CD8-positive, alpha-beta memory T cell (primary cell): ENCODE measurements at places on chromosomes 1 and 21. TPM values are rescaled to one million over a fixed set of nuclear protein-coding genes. Genes with fewer than 3 reads are reported as not detected.

Gene ATP1A4
- not detected for total RNA-seq

DNA sequence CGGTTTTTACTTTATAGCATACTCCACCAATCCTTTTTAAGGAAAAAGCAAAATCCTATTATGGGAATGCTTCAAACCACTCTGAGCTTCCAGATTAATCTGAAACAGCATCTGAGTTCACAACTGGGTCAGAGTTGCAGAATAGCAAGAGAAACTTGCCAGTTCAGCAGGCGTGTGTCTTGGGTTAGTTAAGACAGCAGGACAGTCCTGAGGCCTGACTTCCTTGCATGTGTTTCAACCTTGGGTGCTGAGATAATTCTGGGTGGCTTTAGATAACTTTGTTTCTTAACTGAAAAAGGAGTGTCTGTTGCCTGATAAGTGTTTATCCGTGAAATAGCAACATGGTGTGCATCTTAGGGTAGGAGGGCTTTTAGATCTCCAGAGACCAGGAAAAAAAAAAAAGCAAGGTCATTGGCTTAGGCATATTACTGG is 169.2 kb downstream of the DHRS3 start:
- peaks cover 82% of the 10 kb centered on the region for H3K4me1 ChIP-seq
- no peak for DNase-seq
- no peaks in the 10 kb centered on the region for H3K36me3 ChIP-seq
- no peaks in the 10 kb centered on the region for H3K27me3 ChIP-seq

Gene FAM89A
- total RNA-seq = 14.8 TPM

- H3K4me3 ChIP-seq = peak overlapping the region; percentile 26
- H3K4me1 ChIP-seq = peaks cover 47% of the 10 kb centered on the region
- no peaks in the 10 kb centered on the region for H3K36me3 ChIP-seq
- no peak for DNase-seq
- H3K27me3 ChIP-seq = no peaks in the 10 kb centered on the region
These were observed 135.7 kb upstream of the KRTAP19-8 start for GRCh38 chr21:31173881-31174555.

DNA sequence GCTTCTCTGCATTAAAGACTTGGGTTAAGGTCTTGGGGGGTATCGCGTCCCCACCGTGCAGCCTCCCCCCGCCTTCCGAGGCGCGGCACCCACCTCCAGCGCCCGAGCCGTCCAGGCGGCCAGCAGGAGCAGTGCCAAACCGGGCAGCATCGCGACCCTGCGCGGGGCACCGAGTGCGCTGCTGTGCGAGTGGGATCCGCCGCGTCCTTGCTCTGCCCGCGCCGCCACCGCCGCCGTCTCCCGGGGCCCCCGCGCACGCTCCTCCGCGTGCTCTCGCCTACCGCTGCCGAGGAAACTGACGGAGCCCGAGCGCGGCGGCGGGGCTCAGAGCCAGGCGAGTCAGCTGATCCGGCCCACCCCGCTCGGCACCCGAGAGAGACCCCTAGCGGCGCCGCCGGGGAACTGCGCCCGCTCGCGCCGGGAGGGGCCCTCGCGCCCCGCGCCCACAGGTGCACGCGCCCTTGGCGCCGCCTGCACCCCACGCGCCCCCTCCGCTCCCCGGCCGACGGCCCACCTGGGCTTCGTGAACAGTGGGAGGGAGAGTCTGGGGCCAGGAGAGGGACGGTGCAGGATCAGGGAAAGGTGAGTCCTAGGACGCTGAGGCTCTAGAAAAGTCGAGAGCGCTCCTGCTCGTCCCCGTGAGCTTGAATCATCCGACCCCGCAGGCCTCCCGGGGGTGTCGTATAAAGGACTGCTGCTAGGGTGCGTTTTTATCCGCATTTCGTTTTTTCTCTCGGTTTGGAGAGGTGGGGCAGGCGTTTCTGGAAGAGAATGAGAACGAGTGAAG is at the start of gene APP:
Gene APP, minus strand, starts transcription at position 300 of the 787 bp plus-strand sequence. Its CDS starts 150 bp downstream, at position 150.
- H3K4me1 ChIP-seq = peaks cover 10% of the 10 kb centered on the region
- no peaks in the 10 kb centered on the region for H3K27me3 ChIP-seq
- H3K27ac ChIP-seq = no peak within 1 kb of the TSS
- peak within 1 kb of the TSS; percentile 74 for H3K4me3 ChIP-seq
- DNase-seq = peak; percentile 89

DNA sequence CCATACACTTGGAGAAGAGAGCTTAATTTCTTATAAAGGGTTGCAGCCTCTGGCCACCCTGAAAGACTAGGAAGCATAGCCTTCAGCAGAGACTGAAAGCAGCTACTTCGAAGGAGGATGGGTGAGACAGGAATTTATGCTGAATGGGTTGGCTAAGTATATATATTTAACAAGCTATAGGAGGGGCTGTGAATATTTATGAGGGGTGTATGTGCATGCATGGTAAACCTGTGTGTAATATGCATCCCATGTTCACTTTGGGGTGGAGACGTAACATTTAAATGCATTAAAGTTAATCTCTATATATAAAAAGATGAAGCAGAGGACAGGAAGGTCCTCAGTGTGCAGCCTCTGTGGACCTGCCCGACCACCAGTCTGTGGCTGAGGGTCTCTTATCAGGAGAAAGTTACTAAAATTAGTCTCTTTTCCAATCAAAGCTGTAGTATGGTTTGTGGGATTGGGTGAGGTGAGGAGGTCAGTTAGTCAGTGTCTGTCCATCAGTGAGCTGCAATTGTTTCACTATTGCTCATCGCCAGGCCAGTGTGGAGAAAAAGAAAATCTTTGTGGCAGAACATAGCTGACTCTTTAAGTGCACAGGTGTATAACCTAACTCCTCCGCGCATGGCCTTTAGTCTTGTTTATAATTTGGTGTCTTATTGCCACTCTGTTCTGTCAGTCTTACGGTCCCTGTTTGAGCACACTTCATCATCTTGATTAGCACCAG is 35.4 kb upstream of the DSCAM start:
- DNase-seq = no peak
- no peak overlapping the region for H3K4me3 ChIP-seq
- H3K27ac ChIP-seq = no peak overlapping the region
- H3K27me3 ChIP-seq = no peaks in the 10 kb centered on the region
- no peaks in the 10 kb centered on the region for H3K4me1 ChIP-seq

GRCh38 chr1:9652379-9653209 is 1.1 kb downstream of the PIK3CD start:
- H3K4me3 ChIP-seq = peak overlapping the region; percentile 91
- peak; percentile 68 for DNase-seq
- peak overlapping the region; percentile 69 for H3K27ac ChIP-seq

DNA sequence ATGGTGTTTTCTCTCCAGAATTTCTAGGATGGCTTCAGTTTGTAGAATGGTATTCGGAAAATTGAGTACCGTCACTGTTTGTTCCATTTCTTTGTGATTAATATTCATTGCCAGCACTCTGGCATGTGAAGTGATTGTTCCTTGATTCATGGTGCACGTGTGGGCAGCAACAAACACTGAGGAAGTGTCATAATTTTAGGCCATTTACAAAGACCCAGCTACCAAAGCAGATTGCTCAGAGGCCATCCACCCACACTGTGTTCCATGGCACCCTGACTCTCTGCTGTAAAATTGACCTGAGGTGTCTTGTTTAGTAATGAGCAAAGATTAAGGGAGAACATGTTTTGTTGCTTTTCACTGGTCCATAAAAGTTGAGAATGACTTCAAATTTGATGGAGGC is 250.9 kb upstream of the FMN2 start:
- H3K4me1 ChIP-seq = no peaks in the 10 kb centered on the region
- no peak overlapping the region for H3K4me3 ChIP-seq
- H3K27ac ChIP-seq = no peak overlapping the region
- H3K36me3 ChIP-seq = no peaks in the 10 kb centered on the region

- H3K4me3 ChIP-seq = no peak overlapping the region
- H3K27me3 ChIP-seq = no peaks in the 10 kb centered on the region
- no peak for DNase-seq
- H3K36me3 ChIP-seq = no peaks in the 10 kb centered on the region
- H3K4me1 ChIP-seq = no peaks in the 10 kb centered on the region
- H3K27ac ChIP-seq = no peak overlapping the region
These were observed 71.3 kb upstream of the PKN2 start for GRCh38 chr1:88612773-88613172.

GRCh38 chr21:26177187-26177586 is 6.6 kb upstream of the APP start:
- no peaks in the 10 kb centered on the region for H3K4me1 ChIP-seq
- no peak overlapping the region for H3K4me3 ChIP-seq
- no peak overlapping the region for H3K27ac ChIP-seq

Gene AMPD1
- total RNA-seq = not detected

GRCh38 chr1:106925750-106926149 is 130.7 kb upstream of the PRMT6 start:
- DNase-seq = no peak
- H3K4me1 ChIP-seq = no peaks in the 10 kb centered on the region
- no peaks in the 10 kb centered on the region for H3K27me3 ChIP-seq
- H3K4me3 ChIP-seq = no peak overlapping the region

DNA sequence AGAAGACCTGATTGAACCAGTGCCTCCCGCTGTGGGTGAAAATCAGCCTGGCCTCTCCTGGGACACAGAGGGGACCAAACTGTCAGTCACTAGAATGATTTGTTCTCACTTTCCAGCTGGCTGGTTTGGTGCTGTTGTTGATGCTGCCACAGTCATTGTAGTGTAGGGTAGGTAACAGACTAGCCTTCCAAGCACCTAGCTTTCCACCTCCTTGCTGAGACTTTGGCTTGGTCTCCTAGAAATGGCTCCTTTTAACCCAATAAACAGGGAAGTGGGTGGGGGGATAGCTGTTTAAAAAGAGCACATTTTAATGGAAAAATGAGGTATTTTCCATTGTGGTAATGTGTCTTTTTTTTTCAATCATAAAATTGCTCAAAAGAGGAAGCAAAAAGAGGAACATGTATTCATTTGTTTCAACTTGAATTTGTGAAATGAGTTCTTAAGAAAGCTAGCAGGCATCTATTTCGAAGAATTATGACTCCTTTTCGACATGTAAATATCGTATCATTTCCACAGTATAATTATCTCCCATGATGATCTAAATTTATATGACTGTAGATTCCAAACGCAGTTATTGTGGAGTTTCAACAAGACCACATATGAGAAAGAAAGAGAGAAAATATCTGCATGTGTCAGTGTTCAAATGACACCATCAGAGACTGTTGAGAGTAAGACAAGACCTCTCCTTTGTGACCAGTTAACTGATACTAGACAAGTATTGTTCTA is 190.1 kb downstream of the HLX start:
- no peaks in the 10 kb centered on the region for H3K36me3 ChIP-seq
- H3K4me1 ChIP-seq = no peaks in the 10 kb centered on the region
- no peak for DNase-seq
- no peak overlapping the region for H3K4me3 ChIP-seq
- no peak overlapping the region for H3K27ac ChIP-seq

DNA sequence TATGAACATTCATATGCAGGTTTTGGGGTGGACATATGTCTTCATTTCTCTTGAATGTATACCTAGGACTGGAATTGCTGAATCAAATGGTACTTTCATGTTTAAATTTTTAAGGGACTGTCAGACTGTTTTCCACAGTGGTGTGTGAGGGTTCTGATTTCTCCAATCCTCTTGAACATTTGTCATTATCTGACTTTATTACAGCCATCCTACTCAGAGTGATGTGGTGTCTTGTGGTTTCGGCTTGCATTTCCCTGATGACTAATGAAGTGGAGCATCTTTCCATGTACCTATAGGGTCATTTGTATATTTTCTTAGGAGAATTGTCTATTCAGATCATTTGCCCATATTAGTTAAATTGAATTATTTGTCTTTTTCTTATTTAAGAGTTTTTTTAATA is 35.4 kb upstream of the ZNF281 start:
- no peaks in the 10 kb centered on the region for H3K27me3 ChIP-seq
- no peak for DNase-seq
- H3K36me3 ChIP-seq = no peaks in the 10 kb centered on the region
- no peak overlapping the region for H3K4me3 ChIP-seq
- no peaks in the 10 kb centered on the region for H3K4me1 ChIP-seq

- peaks cover 10% of the 10 kb centered on the region for H3K4me1 ChIP-seq
- H3K27ac ChIP-seq = no peak overlapping the region
- H3K27me3 ChIP-seq = no peaks in the 10 kb centered on the region
- no peak overlapping the region for H3K4me3 ChIP-seq
- peak; percentile 74 for DNase-seq
These were observed 15.2 kb downstream of the POGZ start for GRCh38 chr1:151443846-151444782.
